Kidney (tissue), 22 donors: ENCODE measurements at places on chromosomes 11 and 22. TPM values are rescaled to one million over a fixed set of nuclear protein-coding genes. Genes with fewer than 3 reads are reported as not detected.
A peak's percentile ranks its signal among the peaks of the same experiment; 100 is the strongest.

GRCh38 chr11:132423266-132423665 lies 1052.9 kb downstream of the NTM start:
- DNase-seq: no peak

CXCR5 gene
- 1.1 TPM for total RNA-seq

- no peak for DNase-seq
Measured at GRCh38 chr22:33851821-33852384, 68.4 kb downstream of the LARGE1 start.

ZDHHC13 gene
- 18.9 TPM for total RNA-seq

DNA sequence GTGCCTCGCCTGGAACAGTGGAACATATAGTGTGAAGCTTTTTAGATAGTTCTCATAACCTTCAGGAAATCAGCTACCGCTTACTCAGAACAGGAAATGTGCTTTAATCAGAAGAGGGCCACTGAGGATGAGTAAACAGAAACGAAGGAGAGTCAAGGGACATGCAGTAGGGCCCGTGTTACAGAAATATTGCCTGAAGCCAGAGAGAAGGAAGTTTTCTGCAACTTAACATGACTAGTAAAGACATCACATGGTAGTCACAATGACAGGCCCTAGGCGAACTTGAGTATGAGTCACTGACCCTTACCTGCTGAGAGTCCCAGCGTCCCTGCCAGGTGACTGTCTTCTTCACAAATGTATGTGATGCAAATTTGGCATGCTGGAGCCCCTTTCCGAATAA lies 39.4 kb downstream of the CARD18 start:
- DNase-seq: no peak

CCDC82 gene
- total RNA-seq: 25.8 TPM

DNA sequence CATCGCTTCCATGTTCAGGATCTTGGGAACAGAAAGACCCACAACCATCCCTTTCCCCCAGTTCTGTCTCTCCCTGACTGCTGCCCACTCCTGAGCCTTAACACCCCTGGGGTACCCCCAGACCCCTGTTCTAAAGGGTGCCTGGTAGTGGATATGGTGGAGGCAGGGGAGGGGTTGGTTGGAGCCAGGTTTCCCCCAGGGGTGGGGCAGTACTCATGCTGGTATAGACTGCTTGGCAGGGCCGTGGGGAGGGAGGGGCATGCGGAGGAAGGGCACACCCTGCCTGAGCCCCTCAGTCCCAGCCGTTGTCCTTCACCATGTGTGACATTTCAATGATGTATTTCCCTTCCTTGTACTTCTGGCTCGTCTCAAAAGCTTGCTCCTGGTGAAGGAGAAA lies 4.0 kb downstream of the YPEL4 start:
- no peak for DNase-seq

DNA sequence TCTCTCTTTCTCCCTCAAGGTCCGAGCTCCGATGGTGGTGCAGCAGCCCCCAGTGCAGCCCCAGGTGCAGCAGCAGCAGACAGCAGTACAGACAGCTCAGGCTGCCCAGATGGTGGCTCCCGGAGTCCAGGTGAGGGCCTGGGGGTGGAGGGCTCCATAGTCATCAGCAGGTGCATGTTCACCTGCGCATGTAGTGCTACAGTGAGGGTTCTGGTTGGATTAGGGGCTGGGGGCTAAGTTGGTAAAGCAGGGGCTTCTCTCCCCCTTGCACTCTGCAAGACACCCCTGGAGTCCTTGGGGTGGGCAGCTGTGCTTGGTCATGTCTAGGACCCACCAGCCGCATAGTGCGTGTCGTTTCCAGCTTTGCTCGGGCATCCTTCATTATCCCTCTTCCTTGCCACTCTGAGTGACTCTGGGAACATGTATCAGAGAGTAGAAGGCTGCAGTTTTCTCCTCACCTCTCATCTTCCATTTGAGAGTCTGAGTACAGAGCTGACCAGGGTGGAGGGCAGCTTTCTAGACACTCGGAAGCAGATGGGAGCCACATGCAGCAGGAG lies 61.2 kb downstream of the MED15 start:
- peak; percentile 49 for DNase-seq

- DNase-seq: no peak
Measured at GRCh38 chr11:17807034-17807433, 72.5 kb downstream of the KCNC1 start.

DNA sequence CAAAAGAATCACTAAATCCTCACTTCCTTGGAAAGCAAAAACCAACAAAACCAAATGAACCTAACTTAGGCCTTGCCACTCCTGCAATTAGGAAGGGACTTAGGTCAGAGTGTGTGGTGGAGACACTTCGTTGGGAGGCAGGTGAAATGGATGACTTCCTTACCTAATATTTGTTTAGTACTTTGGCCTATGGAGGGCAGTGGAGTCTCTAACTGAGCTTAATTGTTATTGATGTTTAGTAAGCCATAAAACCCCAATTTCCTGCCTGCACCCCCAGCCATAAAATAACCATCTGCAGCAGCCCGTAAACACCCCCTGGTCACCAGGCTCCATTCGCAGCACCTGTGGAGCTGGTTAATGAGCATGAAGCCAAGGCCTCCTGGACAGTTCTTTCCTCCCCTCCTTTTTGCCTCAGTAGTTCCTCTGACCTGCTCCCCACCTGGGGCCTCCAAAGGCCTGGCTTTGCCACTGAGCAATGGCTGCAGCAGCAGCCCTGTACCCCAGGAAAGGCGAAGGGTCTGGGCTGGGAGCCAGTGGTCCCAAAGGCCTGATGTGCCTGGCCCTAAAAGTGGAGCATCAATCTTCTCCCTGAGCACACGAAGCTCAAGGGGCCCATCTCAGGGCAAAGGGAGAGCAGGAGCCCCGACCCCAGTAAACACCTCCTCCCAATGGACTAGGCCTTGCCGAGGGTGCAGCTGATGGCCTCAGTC lies 15.6 kb upstream of the SYT13 start:
- DNase-seq: peak; percentile 33

GRCh38 chr11:112608509-112608908 lies 347.8 kb upstream of the PLET1 start:
- no peak for DNase-seq

- no peak for DNase-seq
Measured at GRCh38 chr22:47837703-47838102, 1075.3 kb downstream of the TBC1D22A start.

KIAA1671 gene
- 65.2 TPM for total RNA-seq

RASD2 gene
- 3.4 TPM for total RNA-seq

DNA sequence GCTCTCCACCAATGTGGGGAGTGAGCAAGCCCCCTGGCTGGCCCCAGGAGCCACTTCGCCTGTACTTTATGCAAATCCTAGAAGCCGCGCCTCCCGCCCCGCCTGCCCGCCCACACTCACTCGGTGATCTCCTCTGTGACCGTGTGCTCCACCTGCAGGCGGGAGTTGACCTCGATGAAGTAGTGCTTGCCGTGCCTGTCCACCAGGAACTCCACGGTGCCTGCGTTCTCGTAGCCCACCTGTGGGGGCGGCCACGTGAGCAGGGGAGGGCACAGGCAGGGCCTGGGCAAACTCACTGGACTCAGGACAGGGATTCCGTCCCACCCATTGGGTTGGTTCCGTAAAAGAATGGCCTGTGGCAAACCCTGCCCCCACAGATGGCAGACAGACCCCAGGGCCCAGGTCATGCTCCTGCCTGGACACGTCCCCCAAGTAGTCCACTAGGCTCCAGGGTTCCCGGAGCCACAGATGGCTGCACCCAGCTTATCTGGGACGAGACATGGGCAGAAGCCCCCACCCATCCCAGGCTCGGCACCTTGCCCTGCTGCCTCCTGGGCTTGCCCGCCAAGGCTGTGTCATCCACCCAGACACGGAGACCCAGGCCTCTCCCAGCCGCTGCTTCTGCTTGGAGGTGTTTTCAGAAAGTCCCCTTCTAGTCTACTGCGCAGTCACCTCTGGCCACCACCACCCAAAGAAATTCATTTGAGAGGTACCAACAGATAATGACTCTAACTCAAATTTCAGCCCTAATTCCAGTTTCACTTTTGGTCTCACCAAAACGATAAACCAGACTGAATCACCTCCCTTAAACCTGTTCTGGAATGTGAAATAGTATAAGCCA lies 12.1 kb downstream of the LRFN4 start:
- no peak for DNase-seq

GRCh38 chr22:42920101-42920820 lies 63.2 kb upstream of the ARFGAP3 start:
- no peak for DNase-seq

PHLDB1 gene
- total RNA-seq: 118 TPM

DNA sequence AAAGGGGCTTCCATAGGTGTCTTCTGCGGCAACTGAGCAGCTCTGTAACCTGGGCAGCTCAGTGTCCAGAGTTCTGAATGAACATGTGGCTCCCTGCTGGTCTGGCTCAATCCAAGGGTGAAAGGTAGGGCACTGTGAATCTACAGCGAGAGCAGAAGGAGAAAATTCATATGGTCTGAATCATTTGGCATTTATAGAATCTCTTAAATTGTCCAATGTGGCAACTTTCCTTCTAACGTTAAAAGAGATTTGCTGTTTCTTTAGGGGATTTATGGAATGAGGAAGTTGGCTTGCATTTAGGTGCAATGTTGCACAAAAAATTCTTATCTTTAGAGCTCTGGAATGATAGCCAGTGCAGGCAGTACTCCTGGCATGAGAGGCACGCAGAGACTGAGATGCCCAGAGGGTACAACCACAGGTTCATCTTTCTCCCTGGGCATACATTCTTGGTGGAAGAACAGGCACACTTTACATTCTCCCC lies 17.0 kb downstream of the ATXN10 start:
- no peak for DNase-seq

DNA sequence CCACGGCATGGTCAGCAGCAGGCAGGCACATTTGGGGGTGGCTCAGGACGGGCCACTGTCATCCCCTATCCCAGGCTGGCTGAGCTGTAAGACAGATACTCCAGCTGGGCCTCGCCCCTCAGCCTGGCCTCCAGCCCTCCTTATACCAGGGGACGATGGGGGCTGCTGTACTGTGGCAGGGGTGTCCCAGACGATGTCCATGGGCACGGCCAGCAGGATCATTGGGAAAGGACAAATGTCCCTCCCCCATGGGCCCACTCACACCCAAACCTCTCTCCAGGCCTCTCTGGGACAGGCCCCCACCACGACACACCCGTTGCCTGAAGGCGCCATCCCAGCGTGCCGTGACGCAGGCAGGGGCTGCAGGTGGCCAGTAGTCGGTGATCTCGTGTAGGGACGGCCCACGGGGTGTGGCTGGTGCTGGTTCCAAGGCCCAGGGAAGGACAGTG lies 1.5 kb upstream of the IL17REL start:
- no peak for DNase-seq

PKNOX2 gene
- total RNA-seq: 6.0 TPM

DNA sequence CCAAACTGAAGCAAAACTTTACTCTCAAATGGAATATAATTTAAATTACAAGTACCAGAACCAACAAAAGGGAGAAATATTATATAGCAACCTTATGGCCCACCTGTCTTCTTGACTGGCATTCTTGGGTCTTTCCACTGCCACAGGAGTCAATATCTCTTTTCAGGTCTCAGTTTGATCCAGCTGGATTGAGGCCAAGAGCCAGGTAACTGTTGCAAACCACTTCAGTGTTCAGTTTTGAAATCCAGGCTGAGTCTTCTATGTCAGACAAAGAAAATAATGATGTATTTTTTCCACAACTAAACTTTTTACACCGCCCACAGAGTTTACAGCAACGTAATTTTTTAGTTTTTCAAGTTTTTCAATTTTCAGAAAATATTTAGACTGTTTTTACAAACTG lies 648 bp downstream of the DLG2 start:
- DNase-seq: no peak

GRCh38 chr11:92623055-92623454 lies 346.4 kb upstream of the MTNR1B start:
- DNase-seq: no peak

- DNase-seq: no peak
Measured at GRCh38 chr11:113623114-113623513, 83.0 kb downstream of the TMPRSS5 start.

- DNase-seq: no peak
Measured at GRCh38 chr11:99676292-99676691, 655.5 kb downstream of the CNTN5 start.

GRCh38 chr11:95156133-95156721 lies 66.6 kb downstream of the ENDOD1 start:
- no peak for DNase-seq

DNA sequence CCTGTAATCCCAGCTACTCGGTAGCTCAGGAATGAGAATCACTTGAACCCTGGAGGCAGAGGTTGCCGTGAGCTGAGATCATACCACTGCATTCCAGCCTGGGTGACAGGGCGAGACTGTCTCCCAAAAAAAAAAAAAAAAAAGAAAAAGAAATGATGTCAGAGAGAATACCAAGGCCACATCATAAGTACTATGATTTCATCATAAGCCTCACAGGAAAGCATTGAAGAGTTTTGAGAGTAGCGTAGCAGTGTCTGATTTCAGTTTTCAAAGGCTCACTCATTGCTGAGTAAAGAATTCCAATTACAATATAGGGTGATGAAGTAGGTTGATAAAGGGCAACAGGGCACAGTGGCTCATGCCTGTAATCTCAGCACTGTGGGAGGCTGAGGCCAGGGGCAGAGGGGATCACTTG lies 88.8 kb downstream of the MRTFA start:
- no peak for DNase-seq

GRCh38 chr11:17353821-17354600 lies 2.4 kb downstream of the NCR3LG1 start:
- DNase-seq: no peak

GRCh38 chr11:122025757-122026156 lies 90.3 kb downstream of the BLID start:
- no peak for DNase-seq

DNA sequence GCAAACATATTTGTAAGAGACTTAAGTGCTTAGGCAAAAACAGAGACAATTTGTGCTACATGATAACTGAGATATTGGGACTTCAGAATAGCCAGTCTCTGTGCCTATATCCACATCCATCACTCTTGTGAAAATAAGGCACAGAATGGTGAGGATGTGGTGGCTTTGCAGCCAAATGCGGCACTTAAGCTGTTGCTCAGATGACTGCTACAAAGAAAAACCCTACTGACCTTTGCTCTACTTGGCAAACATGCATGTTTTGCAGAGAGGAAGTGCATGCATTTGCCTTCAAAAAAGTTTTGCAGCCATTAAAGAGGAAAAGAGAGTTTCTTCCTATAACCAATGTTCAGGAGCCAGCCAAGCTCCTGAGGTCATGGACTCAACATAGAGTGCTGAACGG lies 675.0 kb upstream of the KIRREL3 start:
- no peak for DNase-seq

CTSW gene
- total RNA-seq: 3.9 TPM

- DNase-seq: no peak
Measured at GRCh38 chr11:6489306-6489705, 7.8 kb upstream of the DNHD1 start.
